NCI-H1092 (cell line): ENCODE measurements at places on chromosomes 5 and 9.

DNA sequence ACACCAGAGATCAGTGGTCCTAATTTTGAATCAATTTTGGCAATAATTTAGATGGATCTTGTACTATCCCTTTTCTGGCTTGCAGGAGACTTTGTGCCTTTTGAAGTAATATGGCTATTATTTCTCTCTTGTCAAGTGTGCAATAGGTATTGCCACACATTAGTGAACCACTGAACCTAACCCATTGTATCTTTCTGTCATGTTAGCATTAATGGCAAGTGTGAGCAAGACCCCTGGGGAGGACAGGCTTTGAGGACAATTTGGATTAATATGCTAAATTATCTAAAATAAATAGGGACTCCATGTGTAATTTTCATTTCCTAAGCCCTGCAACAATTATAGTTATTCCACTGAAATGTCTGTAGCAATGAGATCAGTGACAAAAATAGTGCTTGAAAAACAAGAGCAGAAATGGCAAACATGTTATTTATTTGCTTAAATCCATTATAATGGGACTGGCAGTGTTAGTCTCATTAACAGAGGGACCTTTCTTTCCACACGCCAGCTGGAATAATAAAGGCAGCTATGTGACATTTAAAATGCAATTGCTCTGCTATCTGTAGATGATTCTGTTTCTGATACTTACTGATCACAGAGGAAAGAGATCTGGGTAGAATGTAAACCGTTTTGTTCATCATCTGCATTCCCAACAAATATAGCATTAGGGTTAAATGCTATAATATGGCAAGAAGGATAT lies 753.3 kb upstream of the ZNF608 start:
- peak; percentile 1 for DNase-seq

GRCh38 chr5:133610489-133611356 lies 1.6 kb downstream of the FSTL4 start:
- DNase-seq, result peak; percentile 9

DNA sequence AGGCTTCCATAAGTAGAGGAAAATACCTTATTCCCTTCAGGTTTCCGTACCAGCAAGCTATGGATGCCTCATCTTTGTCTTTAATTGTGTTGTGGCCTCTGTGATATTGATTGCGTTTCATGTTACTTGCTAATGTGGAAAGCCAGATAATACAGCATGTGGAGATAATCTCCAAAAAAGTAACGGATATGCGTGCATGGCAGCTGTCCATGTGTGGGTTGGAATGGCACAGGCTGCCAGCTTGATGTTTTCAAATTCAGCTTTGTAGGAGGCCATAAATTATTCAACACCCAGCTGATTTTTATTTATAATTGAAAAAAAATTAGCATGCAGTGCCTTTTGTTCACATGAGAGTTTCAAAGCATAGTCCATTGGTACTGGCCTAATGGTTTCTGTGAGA lies 144.9 kb downstream of the GIN1 start:
- DNase-seq, result peak; percentile 30

DNA sequence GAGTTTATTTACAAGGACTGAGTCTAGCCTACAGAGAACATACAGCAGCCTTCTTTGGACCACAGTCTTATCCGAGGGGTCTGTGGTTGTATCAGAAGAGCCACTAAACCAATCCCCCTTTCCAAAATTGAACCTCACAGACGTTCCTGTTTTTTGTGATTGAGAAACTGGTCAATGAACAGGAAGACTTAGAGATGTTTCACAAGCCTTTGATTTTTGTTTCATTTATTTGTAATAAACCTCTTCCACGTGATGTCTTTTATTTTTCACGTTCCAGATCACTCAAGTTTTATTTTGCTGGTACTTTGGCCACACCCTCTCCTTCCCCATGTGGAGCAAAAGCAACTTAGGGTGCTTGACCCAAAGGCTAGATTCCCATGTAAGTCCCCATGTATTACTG lies 16.1 kb downstream of the CCT5 start:
- DNase-seq, result no peak

DNA sequence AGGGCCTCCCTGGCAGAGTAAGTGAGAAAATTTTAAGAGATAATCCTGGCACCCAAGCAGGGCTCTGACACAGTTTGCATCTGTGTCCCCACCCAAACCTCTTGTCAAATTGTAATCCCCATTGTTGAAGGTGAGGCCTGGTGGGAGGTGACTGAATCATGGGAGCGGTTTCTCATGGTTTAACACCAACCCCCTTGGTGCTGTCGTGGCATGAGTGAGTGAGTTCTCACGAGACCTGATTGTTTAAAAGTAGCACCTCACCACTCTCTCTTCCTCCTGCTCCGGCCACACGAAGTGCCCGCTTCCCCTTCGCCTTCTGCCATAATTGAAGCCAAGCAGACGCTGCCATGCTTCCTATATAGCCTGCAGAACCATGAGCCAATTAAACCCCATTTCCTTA lies 80.1 kb downstream of the FBXW11 start:
- no peak for DNase-seq
